Cardiac septum (tissue), 1 donor: ENCODE measurements at places on chromosomes 13 and 19. TPM values are rescaled to one million over a fixed set of nuclear protein-coding genes. Genes with fewer than 3 reads are reported as not detected.

AKAP8 gene
- total RNA-seq = 19.2 TPM

NOVA2 gene
- total RNA-seq = 5.9 TPM

DNA sequence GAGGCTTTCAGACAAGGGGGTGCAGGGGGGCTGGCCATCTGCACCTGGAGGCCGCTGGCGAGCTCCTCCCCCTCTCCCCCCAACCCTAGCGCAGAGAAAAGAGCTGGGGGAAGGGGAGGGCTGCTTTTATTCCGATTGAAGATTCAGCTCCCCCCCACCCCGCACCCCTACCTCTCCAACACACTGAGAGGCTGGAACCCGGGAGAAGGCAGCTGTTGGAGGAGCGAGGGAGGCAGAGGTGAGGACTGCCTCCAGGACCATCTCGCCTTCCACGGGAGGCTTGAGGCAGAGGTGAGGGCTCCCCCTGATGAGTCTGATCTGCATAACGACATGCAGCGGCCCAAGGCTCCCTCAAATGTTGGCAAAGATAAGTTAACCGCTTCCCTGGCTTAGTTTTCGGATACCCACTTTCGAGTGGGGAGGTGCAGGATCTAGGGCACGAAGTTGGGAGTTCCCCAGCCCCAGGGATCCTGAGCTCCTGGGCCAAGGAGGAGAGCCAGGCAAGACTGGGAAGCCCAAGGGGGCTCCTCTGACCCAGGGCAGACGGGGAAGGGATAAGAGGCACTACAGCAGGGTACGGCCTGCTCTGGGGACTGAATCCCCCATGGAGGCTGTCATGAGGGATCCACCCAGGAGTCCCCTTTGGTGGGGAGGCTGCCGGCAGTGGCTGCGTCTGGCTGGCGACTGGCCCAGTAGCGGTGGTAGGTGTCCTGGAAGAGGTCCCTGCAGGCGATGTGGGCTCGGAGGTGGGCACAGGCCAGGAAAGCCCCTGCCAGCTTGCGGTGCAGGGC is 1.2 kb upstream of the NUMBL start:
- DNase-seq = no peak

TNFSF9 gene
- total RNA-seq = not detected

DNA sequence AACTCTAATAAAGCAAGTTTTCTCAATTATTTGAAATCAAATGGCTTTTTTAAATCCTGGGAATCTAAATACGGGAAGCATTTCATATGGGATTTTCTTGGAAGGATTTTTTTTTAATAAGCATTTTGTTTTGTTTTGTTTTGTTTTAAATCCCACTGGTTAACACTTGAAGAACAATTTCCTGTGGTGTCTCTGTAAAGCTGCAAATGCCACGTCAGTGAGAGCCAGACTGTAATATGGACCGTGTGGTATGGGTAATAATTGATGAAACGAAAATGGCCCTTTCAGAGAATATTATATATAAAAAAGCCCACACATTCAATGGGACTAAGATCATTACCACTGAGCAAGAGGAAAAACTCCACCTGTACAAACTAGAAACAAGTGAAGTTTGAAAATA is 33.9 kb upstream of the MIR17HG start:
- DNase-seq = no peak

GRCh38 chr19:1063030-1063908 is 3.7 kb upstream of the ARHGAP45 start:
- DNase-seq = no peak

- DNase-seq = no peak
Measured at GRCh38 chr13:28041031-28041461, 52.6 kb upstream of the URAD start.

NLRP4 gene
- not detected for total RNA-seq

OLFM4 gene
- total RNA-seq = 0.65 TPM

GRCh38 chr13:91302111-91302510 is 45.4 kb upstream of the MIR17HG start:
- no peak for DNase-seq

DNA sequence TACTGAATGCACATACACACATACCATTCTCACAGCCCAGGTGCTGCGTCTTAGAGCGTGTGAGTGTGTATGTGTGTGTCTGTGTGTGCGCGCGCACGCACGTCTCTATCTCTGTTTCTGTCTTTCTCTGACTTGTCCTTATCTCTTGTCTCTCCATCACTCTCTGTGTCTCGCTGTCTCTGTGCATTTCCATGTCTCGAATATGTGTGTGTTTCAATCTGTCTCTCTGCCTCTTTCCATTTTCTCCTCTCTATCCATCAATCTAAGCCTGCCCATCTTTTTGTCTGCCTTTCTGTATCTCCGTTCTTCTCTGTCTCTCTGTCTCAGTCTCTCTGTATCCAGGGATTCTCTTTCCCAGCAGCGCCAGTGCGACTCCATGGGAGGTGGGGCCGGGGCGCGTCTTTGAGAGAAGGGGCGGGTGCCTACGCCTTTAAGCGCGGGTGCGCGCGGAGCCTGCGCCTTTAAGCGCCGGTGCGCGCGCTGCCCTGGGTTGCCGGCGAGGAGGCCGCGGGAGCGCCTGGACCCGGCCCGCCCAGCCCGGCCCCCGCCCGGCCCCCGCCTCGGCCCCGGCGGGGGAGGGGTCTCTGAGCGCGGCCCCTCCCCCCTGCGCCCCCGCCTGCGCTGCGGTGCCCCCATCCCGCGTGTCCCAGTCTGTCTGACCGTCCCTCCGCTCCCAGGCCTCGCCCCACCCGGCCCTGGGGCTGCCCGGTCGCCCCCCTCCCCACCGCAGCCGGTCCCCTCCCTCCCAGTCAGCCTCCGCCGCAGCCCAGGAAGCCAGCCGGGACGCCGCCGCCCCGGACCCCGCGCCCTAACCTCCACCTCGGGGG is at the start of gene LRFN3:
LRFN3 (plus strand) TSS at position 464 of the 827 bp plus-strand sequence. CDS start 3,052 bp downstream, outside the sequence.
- DNase-seq = peak; percentile 82

- DNase-seq = no peak
Measured at GRCh38 chr13:93984876-93985275, 494.6 kb downstream of the DCT start.

DNA sequence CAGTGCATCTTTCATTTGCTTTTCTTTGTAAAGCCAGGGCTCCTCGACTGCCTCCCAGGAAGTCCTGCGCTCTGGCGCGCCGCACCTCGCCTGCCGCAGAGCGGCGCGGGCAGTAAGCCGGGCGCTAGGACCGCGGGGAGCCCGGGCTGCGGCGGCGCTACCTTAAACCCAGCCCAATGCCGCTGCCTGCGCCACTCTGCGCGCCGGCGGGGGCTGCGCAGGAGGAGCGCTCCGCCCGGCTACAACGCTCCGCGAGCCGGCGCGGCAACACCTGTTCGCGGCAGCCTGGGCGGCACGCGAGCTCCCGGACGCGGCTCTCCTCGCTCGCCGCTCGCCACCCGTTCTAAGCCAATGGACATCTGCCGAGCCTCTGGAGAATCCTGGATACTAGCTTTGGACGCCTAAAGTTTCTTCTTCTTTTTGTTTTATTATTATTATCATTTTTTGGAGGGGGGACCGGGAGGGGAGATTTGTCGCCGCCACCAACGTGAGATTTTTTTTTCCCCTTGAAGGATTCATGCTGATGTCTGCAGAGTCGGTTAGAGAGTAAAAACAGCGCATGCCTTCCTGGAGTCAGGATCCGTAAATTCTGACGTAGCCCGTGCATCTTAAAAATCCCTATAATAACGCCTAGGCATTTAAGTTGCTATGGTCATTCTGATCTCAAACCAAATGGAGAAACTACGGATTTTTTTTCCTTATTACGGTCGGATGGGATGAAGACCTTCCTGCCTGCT is at the start of gene FGF9:
FGF9 (plus strand) TSS at position 191 of the 737 bp plus-strand sequence. CDS start 840 bp downstream, outside the sequence.
- peak; percentile 88 for DNase-seq

CPAMD8 gene
- 7.1 TPM for total RNA-seq

- peak; percentile 60 for DNase-seq
Measured at GRCh38 chr19:55005684-55006488, 32.2 kb downstream of the GP6 start.
